ENCODE measurements at places on chromosomes 7 and 10.

DNA sequence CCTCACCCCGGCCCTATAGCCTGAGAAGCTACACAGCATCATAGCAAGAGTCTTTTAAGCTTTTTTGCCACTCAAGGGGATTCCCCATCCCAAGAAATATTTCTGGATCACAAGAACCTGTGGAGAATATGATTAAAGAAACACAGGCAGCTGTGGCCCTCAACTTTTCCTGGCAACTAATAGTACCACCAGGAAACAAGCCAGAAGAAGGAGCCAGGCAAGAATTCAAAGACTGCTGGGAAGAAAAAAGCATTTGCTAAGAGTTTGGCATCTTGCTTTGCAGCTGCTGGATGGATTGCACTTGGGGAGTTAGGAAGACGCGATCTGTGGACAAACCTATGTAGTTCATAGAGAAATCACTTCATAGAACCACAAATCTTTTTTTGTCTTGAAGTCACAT, 437.8 kb downstream of the PLXDC2 start:
- no peak for DNase-seq

DNA sequence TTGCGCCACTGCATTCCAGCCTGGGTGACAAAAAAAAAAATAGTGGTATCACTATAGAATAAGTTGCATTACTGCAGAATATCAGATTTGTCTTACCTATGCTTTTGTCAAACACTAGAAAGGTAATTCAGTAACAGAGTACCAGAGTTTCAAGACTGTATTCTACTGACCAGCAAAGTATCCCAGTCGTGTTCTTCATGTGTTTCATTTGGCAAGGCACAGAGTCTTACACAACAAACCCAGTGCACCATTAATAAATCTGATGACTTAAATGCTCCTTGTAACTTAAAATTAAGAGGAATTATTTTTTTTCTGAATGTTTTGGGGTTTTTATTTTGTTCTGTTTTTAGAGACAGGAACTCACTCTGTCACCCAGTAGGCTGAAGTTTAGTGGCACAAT, 34.4 kb upstream of the PBLD start:
- DNase-seq: no peak

DNA sequence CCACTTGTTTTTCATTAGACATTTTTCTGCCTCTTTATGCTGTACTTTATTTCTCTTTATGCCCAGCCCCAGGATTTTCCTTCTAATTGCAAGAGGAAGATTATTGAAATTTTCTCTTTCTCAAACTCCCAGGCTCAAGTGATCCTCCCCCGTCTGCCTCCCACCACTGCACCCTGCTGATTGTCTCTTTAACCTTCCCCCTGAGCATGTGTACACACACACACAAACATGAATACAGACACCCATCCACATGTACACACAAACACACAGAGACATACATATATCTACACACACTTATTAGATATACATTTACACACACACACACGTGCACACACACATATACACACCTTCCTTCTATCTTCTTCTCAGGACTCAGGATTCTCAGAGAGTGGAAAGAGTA, 37.3 kb upstream of the MAP3K8 start:
- DNase-seq: no peak

- no peak for DNase-seq
These were observed 201.8 kb upstream of the ZMIZ1 start for GRCh38 chr10:78866731-78867554.

- DNase-seq: no peak
These were observed 239.2 kb upstream of the AKR1E2 start for GRCh38 chr10:4586776-4587175.

- DNase-seq: no peak
These were observed 207.2 kb upstream of the GPR26 start for GRCh38 chr10:123458933-123459332.

- DNase-seq: no peak
These were observed 94.2 kb downstream of the PRR15 start for GRCh38 chr7:29657856-29658255.

GRCh38 chr7:29086545-29086944, 59.8 kb downstream of the CPVL start:
- no peak for DNase-seq

DNA sequence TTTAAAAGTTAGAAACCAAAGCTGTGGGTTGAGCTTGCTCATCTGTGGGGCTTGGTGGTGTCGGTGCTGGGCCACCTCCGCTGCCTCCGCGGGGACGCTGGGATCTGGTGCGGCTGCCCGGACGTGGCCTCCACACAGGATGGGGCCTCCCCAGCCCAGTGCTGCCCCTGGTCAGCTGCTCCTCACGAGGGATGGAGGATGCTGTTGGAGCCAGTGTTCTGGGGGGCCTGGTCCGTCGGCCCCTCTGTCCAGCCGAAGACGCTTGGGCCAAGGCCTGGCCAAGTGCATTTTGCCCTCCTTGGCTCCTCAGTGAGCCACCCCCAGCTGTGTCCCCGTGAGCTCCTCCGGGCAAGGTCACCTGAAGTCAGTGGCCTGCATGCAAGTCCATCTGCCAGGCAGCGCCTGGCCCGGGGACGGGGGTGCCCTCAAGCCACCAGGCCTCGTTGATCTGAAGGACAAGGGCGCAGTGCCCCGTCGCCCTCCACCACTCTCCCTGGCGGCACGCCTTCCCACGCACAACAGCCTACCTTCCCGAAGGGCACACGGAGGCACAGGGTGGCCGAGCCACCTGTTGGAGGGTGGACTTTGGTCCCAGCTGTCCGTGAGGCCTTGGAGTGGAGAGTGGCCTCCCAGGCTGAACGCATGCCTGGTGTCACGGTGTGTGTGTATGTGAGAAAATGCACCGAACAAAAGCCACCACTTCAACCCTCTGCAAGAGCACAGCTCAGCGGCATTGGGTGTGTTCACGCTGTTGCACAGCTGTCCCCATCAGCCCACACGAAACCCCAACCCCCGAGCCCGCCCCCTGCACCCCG, 27.3 kb downstream of the KNDC1 start:
- no peak for DNase-seq

DNA sequence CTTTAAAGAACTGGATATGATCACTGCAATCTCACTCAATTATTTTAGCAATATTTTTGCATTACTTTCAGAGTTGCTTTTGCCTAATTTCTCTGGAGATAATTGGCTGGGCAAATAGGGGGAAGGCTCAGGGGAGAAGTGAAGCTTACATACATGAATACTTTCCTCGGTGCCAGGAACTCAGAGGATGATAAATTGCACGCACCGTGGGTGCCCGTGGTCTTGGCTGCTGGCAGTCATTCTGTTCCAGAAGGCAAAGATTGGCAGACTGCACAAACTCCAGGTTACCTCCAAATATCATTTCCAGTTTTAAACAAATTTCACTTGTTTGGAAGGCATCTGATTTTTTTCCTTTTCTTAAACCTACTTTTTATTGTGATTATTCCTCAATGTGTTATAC, 197.8 kb upstream of the TMEM72 start:
- no peak for DNase-seq

DNA sequence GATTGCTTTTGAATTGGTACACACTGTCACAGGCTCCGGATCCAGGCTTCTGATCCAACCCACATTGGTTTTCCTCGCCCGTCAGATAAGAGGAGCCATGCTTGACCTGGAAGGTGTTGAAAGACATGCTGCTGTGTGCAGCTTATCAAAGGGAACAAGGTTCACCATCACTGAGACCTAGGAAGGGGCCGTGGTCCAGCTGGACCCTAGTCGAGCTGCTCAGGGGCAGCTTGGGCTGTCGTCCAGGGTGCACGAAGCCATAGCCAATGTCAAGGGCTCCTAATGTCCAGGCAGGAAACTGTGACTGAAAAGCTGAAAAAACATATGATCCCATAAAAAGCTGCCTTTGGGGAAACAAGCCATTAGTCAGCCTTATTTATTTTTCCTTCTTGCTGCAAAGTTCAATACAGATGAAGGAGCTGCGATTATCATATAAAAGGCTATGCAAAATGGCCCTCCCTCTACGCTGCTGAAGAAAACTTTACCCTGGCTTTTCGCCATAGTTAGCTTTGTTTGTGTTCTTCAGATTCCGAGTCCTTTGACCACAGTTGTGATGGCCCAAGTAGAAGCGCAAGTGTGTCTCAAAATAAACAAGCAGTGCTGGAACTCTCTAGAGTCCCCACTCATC, 118.0 kb downstream of the CREB5 start:
- DNase-seq: no peak

DNA sequence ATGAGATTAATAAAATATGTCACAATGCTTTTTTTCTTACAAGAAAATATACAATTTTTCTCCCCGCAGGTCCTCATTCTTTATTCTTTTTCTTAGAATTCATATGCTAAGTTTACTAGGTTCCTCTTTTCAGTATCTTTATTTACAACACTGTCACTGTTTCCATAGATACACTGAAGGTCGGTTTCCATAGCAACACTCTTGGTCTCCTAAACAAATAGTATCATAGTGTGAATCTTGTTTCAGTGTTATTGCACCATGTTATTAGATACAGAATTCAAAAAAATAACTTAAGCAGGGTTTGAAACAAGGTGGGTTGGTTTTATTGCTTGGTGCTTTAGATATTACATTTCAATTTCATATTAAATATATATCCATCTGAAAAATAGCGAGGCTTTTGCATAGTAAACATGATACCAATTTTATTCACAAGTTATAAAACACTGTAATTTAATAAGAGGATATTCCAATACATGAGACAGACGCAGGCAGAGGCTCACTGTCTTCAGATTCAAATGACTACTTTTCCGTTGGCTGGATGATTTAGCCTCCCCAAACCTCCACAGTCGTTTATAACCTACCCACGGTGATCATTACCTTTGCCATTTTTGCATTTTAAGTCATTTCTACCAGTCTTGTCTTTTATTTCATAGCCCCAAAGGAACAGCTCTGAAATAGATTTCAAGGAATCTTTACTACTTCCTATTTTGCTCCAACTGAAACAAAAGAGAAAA, 88.9 kb upstream of the KLF6 start:
- no peak for DNase-seq

DNA sequence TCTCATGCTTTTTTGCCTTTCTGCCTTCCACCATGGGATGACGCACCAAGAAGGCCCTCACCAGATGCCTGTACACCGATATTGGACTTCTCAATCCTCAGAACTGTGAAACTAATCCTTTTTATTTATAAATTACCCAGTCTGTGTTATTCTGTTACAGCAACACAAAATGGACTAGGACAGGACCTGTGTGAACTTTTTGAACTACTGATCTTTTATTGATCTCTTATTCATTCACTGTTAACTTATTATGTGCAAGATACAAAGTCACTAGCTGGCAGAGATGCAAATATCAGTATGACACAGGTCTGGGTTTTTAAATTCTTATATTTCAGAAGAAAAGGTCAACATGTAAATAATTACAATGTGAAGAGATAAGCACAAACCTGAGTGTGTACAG, 635.8 kb downstream of the SORCS1 start:
- DNase-seq: no peak

GRCh38 chr10:70738006-70738760, 47.0 kb downstream of the TBATA start:
- no peak for DNase-seq

GRCh38 chr10:66329147-66329546, 596.7 kb upstream of the LRRTM3 start:
- no peak for DNase-seq

DNA sequence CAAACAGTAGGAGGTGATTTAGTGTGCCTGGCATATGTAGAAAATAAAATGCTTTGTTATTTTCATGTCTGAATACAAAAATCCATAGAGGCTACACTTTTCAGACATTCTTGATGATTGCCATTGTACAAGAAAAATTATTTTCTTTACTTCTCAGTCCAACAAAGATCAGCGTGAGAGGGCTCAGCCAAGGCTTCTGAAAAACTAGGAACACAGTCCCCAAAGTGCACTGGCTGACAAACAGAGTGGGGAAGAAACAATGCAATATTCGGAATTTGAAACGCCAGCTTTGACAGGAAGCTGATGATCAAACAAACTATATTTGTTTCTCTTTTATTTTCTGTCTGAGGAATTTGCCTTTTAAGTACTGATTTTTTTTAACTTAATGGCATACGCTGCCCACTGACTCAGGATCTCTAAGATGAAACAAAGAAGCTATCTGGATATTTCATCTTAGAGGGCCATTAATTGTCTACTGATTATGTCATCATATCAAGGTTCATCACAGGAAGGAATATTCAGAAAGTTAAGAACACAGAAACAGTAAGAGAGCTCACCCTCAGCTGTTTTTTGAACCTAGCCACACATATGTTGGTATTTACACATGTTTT, 197.0 kb upstream of the INHBA start:
- no peak for DNase-seq

GRCh38 chr7:333393-333764, 43.4 kb downstream of the FOXL3 start:
- DNase-seq: no peak

DNA sequence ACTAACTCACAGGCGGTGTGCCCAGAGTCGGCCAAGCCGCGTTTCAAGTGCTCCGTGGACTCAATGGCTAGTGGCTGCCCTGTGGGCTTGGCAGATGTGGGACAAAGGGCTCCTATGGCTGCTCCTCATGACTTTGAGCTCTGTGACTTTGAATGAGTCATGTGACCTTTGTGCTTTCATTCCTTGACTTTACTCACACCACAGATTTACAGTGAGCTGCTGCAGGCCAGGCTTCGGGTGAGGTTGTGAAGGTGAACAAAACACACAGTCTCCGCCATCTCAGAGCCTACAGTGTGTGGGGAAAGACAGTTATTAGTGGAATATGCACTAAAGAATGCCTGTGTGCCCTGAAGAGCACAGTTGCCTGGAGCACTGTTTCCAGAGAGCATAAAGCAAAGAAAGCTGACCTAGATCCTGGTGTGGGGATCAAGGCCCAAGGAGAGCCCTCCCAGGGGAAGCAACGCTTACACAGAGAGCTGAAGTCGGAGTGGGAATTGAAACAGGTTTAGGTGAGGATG, 29.7 kb upstream of the PLEKHA1 start:
- no peak for DNase-seq

- DNase-seq: no peak
These were observed 14.7 kb upstream of the NXPH1 start for GRCh38 chr7:8418629-8419245.

DNA sequence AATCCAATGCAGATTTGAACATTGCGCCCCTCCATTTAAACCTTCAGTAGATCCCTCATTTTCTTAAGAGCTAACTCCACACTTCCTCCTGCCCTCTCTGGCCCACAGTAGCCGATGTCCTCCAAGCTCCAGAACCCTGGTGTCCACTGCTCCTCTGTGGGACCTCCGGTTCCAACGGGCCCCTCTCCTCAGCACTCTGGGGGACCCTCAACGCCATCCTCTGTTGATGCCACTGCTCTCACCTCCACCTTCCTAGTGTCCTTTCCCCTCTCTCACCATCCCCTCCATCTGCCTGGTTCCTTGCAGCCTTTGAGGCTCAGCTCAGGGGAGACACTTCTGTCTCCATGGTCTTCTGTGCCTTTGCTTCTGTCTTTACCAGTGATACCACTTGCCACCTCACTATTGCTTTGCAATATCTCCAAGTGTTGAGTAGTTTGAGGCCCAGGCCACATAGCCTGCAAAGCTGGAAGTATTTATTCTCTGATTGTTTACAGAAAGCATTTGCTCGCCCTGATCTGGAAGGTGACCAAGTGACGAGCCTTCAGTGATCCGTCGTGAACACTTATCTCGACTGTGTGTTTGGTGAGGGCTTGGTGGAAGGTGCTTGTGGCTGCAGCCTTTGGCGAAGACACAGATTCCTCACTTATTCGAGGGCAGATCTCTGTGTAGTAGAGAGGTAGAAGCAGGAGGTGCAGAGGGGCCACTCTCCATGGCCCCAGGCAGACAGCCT, 104.8 kb upstream of the SHH start:
- DNase-seq: no peak

Data from activated CD4-positive, CD25-positive, alpha-beta regulatory T cell treated with anti-CD3 and anti-CD28 coated beads, Interleukin-2, amount 50 U/mL, for 72 hours (primary cell).